Left renal cortex interstitium (tissue), 4 donors: ENCODE measurements at places on chromosomes 12 and 14.

DNA sequence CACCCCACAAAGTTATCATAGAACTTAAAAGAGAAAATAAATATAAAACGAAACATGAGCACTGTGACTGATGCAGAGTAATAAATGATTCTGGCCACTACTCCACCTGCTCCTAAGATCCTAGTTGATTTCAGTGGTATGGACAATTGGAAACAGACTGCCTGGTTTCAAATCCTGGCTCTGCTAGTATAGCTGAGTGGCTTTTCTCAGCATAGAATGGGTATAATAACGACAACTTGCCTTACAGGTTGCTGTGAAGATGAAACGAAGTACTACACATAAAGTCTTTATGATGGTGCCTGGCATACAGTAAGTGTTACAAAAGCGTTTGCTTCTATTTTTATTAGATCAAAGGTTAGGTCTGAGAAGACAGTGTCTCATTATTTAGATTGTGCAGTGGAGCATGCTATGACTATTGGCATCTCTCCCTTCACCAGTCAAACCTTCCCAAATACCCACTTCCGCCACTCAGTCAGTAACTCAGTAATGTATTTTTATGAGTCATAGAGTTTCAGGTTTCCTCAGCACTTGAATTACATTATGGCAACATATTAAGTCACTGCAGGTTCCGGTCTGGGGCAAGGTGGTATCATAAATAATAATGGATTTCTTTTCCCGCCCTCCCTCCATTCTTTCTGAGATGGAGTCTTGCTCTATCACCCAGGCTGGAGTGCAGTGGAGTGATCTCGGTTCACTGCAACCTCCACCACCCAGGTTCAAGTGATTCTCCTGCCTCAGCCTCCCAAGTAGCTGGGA lies 29.7 kb upstream of the NR2C1 start:
- DNase-seq: no peak

DNA sequence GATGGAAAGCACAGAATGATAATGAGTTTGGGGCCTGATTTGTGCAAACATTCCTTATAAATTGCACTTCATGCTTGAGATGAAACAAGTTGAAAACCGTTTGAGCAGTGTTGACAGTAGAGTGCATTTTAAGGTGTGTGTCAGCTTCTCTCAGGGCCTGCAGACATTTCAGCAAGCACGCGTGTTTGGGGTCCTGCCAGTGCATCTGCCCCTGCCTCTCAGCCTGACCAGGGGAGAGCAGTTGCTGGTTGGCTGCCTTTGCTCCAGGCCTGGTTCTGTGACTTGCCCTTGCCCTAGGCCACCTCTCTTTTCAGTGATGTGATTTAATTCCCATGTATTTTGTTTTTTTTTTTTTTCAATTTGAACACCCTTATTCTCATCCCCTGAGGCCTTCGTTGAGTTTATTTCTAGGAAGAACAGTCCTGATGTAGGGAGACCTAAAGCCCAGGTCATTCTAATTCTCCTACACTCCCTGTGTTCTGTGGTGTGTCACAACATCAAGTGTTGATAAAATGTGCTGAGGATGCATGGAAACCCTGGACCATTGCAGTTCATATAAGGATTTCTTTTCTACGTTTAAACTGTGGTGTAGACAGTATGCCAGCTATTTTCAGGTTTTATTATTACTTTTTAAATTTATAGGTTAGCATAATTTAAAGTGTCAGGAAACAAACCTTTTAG lies 40.1 kb upstream of the AMN start:
- no peak for DNase-seq

- no peak for DNase-seq
These were observed 69.0 kb upstream of the REP15 start for GRCh38 chr12:27627123-27627852.

DNA sequence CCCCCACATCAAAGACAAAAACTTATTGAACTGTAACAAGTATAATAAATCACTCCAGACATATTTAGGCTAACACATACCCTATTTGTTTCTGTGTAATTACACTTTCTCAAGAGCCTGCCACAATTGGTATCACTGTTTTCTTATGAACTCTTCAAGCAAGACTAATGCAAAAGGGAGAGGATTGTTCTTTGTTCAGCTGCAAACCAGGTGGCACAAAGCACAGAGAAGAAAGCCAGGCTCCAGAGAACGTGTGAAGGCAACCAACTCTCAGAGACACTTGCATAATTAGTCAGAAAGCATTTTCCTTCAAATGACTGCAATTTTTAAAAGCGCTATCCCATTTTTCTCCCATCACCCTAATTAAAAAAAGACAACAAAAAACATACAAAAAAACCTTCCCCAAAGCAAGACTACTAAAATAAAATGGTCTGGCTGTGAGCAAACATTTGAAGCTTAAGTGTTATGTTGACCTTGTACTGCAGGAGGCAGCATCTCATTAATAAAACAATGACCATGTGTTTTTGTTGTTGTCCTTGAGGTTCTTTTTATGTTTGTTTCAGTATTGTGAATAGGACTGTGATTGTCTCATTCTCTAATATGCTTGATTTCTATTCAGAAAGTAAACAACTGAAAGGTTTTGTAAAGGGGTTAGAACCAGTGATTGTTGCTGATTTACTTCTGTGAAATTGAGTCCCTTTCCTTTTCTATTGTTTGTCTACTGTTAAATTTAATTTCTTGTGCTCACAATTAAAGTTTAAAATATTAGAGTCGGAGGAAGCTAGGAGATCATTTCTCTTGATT lies 452.7 kb upstream of the PDE3A start:
- DNase-seq: no peak

DNA sequence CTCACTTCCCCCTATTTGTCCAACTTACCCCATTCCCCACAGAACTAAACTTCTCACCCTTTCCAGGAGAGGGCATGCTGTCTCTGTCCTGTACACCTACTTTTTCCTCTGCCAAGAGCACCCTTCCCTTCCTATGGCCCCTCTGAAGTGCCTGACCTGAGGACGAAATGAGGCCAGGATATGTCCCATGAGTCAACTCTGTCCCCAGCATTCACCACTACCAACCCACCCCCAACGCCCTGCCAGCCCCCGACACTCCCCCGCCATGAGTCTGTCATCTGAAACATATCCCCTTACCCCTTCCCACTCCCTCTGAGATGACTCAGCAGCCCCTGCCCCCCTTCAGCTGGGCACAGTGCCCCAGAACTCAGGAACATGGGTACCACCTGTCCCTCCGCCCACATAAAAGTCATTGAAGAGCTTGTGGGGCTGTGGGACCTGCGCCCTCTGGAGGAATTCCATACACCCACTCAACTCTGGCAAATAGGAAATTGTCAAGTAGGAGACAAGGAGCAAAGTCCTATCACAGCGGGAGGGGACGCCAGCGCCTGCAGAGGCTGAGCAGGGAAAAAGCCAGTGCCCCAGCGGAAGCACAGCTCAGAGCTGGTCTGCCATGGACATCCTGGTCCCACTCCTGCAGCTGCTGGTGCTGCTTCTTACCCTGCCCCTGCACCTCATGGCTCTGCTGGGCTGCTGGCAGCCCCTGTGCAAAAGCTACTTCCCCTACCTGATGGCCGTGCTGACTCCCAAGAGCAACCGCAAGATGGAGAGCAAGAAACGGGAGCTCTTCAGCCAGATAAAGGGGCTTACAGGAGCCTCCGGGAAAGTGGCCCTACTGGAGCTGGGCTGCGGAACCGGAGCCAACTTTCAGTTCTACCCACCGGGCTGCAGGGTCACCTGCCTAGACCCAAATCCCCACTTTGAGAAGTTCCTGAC lies 26.3 kb downstream of the ITGA7 start:
- no peak for DNase-seq

GRCh38 chr14:60242429-60242828 lies 6.6 kb upstream of the PPM1A start:
- no peak for DNase-seq

- no peak for DNase-seq
These were observed 120.3 kb downstream of the FBXL14 start for GRCh38 chr12:1474041-1474573.

- no peak for DNase-seq
These were observed 96.7 kb downstream of the CCER1 start for GRCh38 chr12:90858252-90858651.

DNA sequence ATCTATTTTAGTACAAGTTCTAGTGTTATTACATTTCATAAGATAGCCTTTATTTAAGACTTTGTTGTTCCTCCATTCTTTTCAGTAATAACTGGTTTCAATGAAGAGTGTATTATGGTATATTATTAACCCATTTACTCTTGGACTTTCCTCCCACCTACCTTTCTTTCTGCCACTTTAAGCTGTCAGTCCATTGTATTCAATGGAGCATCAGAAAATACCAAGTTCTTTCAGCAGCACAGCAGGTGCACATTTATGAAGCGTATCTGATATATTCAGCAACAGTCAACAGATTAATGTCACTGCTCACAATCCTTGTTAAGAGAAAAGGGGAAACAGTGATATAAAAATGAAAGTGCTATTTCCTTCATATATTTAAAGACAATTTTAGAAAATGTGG lies 660.9 kb downstream of the C12orf50 start:
- no peak for DNase-seq

DNA sequence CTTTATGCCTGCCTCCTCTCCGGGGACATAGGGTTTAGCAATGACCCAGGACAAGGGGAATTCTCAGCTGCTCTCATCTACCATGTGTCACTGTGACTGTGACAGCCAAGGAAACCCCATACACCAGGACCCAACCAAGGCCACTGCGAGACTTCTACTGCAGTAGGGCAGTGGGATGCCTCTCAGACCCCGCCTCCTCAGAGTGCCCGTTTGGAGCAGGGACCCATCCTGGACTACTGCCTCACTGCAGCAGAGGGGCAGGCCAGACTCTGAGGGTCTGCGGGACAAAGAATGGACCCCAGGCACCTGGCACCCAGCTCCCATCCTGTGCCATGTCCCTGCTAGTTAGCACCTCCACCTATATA lies 71.3 kb upstream of the DDX11 start:
- DNase-seq: no peak

- no peak for DNase-seq
These were observed 7.5 kb downstream of the AMHR2 start for GRCh38 chr12:53431187-53431586.

- no peak for DNase-seq
These were observed 287.8 kb downstream of the BCL11B start for GRCh38 chr14:98984027-98984718.
